ENCODE measurements at places on chromosomes 1 and 21.

- DNase-seq: no peak
These were observed 1.5 kb downstream of the GRIK3 start for GRCh38 chr1:37032660-37033354.

GRCh38 chr1:64340361-64340760 lies 129.6 kb upstream of the CACHD1 start:
- no peak for DNase-seq

DNA sequence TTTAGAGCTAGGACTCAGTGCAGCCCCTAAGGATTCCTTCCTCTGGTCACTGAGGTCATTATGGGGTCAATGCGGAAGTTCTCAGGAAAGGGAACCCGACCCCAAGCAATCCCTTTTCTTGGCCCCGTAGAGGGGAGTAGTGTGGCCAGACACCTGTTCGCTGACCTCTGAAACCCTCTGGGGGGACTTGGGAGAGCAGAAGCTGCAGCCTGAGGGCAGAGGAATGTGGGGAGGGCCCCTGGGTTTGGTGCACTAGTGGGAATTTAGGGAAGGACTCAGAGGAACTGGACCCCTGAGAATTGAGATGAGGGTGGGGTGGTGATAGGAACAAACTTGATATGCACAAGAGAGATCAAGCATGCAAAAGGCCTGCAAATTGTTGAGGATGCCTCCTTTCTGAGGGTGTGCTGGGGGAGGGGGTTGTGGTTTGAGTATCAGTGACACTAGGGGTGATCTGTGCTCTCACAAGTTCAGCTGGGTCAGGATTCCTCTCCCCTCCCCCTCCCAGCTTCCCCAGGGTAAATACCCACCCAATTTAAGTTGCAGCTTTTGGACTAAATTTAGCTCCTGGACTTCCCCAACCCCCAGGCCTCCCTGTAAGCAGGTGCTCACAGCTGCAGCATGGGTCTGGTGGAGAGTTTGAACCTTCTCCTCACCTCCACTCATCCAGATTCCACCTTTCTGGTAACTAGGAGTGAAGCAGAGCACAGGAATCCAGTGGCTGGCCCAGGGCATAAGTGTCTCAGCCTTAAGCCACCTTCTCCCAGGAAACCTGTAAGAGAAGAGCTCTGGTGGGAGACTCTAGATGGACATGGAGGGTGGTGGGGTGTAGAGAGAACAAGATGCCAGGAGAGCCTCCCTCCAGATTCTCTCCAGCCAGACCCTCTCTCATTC lies 13.5 kb downstream of the ADAMTSL4 start:
- DNase-seq: no peak

DNA sequence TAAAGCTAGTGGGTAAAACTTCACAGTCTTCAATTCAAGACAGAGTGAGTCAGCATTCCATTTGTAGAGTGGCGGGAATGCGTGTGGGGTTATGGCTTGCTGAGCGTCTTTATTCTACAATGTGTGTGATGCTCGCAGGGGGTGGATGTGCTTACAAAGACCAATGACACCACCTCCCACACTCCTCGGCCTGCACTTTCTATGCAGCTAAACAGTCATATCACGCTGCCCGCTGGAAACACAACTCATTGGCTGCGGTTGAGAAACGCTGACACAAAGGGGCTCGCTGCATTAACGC lies 298.5 kb downstream of the PCP4 start:
- DNase-seq: no peak

DNA sequence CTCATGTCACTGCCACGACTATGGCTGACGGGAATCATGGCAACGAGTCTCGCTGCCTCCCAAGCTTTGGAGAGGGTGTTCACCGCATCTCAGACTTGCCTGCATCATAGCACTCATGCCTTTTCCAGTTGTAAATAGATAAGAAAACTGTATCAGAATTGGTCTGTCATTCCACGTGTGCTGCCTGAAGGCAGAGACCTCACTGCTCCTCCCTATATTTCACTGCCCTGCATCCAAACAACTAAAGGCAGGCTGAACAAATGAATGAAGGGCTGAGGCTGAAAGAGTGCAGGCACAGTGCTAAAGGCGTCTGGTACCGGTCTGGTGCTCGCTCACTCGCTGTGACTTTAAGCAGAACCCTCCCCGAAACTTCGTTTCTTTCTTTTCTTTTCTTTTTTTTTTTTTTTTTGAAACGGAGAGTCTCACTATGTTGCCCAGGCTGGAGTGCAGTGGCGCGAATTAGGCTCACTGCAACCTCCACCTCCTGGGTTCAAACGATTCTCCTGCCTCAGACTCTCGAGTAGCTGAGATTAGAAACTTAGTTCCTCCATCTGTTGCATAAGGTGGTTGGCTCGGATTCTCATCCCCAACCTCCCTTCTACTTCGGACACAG lies 542 bp downstream of the EIF2B3 start:
- DNase-seq: no peak

- DNase-seq: no peak
These were observed 46.4 kb upstream of the S1PR1 start for GRCh38 chr1:101190441-101190840.

- no peak for DNase-seq
These were observed 694.4 kb downstream of the LTN1 start for GRCh38 chr21:28298251-28298672.

DNA sequence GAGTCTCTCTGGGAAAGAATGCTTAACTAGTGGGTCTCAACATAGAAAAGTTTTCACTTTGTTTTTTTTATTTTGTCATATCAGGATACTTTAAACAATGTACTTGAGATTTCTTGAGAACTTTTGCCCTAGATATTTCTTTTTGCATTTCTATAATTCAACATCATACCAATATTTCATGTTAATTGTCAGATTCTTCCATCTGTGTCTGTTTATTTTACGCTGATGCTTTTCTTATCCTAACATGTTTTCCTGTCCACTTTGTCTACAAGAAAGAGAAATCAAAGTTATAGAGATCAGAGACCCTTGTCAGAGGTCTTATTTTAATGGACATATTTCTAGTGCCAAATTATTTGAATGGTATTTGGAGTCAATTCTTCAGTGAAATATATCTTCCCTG lies 95.5 kb upstream of the B3GALT2 start:
- DNase-seq: no peak

- DNase-seq: no peak
These were observed at the start of gene FHL3 for GRCh38 chr1:38005195-38006007. Gene FHL3 (minus strand): TSS chr1:38005514. CDS start chr1:37999412, 6,102 bp downstream.

DNA sequence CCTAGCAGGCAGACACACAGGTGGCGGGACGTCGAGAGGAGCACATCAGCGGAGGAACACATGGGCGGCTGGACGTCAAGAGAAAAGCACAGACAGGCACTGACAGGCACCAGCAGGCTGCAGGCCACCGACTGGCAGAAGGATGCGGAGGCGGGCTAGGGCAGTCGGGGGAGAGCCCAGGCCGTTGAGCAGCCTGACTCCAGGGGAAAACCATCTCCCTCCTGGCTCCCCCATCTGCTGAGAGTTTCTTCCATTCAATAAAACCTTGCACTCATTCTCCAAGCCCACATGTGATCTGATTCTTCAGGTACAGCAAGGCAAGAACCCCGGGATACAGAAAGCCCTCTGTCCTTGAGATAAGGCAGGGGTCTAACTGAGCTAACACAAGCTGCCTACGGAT lies 25.5 kb downstream of the B3GALT5 start:
- DNase-seq: no peak

- peak; percentile 54 for DNase-seq
These were observed at the start of gene ATPAF1 for GRCh38 chr1:46667782-46668760. Gene ATPAF1 (minus strand): TSS chr1:46668364. CDS start chr1:46668322, 42 bp downstream.

DNA sequence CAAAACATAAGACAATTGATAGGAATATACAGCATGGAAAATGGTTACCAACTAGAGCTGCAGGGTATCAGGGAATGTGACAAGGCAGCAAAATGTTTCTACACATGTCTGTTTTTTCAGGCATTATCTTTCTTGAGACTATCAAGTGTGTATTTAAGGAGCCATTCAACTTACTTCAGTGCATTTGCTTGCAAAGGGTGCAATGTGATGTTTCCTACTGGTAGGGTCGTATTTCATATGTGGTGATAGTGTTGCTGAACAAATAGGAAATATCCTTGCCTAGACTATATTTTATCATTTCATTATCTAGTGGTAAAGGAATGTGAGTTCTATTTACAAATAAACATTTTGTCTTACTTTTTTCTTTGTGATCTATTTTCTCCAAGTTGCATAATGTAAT lies 42.4 kb downstream of the PTPRC start:
- no peak for DNase-seq

GRCh38 chr1:29320156-29320940 lies 84.0 kb downstream of the PTPRU start:
- no peak for DNase-seq

DNA sequence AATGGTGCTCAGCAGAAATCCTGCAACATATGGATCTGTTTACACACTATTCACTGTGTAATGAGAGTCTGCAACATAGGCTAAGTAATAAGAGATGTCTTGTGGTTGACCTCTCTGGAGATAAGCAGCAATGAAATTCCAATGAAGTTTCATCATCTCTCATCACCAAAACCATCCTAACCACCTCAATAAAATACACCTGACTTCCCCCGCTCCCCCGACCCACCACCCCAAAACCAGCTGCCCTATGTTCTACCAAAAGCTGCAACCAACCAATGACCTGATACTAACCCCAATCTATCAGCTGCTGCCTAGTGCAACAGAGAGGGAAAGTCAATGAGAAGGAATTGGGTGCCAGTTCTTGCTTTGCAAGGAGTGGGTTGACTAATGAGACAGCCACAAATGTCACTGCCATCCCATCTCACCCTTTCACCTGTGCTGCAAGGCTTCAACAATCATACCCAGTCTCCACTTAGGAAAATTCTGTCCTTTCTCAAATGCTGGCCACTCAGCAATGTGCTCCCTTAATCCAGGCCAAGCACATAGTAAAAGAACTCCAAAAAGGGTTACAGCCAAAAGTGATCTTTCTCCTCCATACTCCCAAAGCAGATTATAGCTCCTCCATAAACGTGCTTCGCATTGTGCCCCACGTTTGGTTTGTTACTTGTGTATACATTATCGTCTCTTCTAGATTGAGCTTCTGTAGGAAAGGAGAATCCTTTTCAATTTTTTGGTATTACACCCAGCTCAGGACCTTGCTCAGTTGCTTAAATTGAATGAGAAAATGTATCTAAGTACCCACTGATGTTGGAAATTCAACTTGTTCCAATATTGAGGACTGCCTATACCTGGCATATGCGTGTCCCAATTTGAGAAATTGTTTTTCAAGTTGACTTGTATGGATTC lies 29.0 kb downstream of the MRPL39 start:
- no peak for DNase-seq

- no peak for DNase-seq
These were observed 137.2 kb downstream of the IGSF21 start for GRCh38 chr1:18244762-18245161.

GRCh38 chr21:29233611-29234540 lies 64.8 kb upstream of the BACH1 start:
- no peak for DNase-seq

- DNase-seq: no peak
These were observed 44.1 kb upstream of the RGS21 start for GRCh38 chr1:192272732-192273131.

- no peak for DNase-seq
These were observed 19.6 kb upstream of the DHCR24 start for GRCh38 chr1:54906586-54906985.

GRCh38 chr1:215793180-215793579 lies 226.1 kb downstream of the KCTD3 start:
- DNase-seq: no peak

DNA sequence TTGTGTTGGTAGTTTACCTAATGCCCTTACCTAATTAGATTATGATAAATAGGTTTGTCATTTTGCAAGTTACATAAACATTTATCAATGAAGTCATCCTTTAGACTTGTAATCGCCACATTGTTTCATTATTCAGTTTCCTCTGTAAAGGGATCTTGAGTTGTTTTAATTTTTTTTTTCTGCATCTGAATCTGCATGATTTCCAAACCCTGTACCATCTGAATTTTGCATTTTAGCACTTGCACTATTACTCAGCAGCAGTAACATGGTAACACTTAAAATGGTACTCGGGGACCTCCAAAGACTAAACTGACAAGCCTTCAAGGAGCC lies 12.4 kb downstream of the TARDBP start:
- no peak for DNase-seq

- DNase-seq: no peak
These were observed 46.0 kb downstream of the LDLRAD2 start for GRCh38 chr1:21857840-21858670.

DNA sequence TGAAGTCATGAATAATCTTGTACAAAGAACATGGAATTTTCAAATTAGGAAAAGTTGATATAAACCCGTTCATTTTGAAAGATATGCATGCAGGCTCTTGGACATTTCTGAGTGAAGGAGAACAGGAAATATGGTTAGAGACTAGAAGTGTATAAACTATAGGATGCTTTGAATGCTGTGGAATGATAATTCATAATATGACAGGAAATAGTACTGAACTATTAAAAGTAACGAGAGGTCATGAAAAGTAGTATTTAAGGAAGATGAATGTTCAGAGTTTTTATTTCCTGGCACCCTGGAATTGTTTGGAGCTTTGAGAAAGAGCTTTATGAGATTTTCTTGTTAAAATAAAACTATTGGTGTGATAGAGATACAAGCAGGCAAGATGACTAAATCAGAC lies 18.7 kb upstream of the CRB1 start:
- DNase-seq: no peak

- no peak for DNase-seq
These were observed 34.8 kb upstream of the CAMTA1 start for GRCh38 chr1:6750490-6750889.

DNA sequence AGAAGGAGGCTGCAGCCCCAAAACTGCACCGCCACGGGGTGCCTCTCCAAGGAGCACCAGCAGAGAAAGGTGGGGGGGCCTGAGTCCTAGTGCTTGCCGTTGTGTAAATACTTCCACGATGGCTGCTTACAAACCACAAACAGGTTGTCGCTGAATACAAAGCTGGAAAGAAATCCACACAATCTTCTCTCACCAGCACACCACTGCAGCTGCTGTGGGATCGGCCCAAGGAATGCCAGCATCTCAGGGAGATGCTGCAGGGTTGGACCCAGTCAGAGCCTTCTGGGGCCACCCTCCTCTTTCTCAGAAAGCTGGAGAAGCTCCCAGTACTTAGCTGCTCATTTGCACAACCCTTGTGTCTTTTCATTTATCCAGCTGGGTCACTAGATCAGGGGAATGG lies 3.0 kb upstream of the S100A14 start:
- no peak for DNase-seq

DNA sequence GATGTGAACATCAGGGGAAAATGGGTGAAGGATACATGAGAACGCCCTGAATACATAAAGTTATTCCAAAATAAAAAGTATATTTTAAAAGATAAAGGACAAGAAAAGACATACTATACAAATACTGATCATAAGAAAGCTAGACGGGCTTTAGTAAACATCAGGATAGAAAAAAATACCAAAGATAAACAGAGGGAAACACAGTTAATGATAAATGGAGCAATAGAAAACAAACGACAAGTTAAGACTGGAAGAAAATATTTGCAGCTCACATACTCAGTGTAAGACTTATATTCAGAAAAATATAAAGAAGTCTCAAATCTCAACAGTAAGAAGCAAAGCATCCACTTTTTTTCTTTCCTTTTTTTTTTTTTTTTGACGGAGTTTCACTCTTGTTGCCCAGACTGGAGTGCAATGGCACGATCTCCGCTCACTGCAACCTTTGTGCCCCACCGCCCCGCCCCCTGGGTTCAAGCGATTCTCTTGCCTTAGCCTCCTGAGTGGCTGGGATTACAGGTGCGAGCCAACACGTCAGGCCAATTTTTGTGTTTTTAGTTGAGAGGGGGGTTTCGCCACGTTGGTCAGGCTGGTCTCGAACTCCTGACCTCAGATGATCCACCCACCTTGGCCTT lies 94.8 kb downstream of the OMA1 start:
- DNase-seq: no peak

GRCh38 chr1:18972531-18972930 lies 16.1 kb upstream of the IFFO2 start:
- no peak for DNase-seq

GRCh38 chr1:170776777-170777176 lies 112.8 kb downstream of the PRRX1 start:
- DNase-seq: no peak

Measured in anterior cingulate cortex (tissue), 58 donors.